ENCODE measurements at places on chromosomes 1 and 21.

DNA sequence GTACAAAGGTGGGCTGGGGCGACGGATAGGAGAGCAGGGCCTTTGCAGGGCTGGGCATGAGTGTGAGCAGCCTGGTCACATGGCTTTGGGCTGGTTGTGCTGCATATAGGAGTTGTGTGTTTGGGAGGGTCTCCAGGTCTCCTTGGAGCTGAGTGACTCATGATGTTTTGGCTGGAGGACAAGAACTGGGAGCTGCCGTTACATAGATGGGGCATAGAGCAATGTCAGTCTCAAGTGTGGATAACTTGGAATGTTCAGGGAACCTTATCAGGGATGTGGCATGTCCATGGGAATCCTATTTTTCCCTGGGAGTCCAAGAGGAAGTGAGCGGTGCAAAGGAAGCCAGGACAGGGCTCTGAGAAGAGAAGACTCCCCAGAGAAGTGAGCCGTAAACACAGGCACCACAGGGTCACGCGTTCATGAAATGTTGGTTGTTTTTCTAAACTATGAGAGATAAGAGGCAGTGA is 136.4 kb upstream of the KCNE2 start:
- no peak for DNase-seq

- DNase-seq, result no peak
These were observed 21.3 kb downstream of the DENND2C start for GRCh38 chr1:114648503-114648902.

- DNase-seq, result peak; percentile 78
These were observed 996 bp upstream of the TMEM51 start for GRCh38 chr1:15152318-15153183.

DNA sequence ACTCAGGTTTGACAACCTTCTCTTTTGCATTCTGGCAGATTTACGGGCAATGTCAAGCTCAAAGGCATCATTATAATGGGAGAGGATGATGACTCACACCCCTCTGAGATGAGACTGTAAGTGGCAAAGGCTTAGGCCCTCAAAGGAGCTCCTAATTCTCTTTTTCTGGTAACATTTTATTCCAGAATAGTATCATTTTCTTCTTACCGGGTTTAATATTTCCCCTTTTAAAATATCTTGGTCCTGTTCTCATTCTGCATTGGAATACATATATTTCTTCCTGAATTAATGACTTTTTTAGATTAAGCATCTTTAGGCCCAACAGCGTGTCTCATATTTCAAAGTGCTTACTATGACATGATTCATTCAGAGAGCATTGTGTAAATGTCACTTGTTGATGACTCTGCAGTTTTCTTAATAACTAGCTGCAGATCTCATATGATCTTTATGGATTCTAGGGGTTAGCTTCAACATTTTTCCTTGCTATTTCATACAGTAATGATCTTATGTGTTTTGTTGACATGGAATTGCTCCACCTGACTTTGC is 1.7 kb downstream of the PITHD1 start:
- peak; percentile 58 for DNase-seq

DNA sequence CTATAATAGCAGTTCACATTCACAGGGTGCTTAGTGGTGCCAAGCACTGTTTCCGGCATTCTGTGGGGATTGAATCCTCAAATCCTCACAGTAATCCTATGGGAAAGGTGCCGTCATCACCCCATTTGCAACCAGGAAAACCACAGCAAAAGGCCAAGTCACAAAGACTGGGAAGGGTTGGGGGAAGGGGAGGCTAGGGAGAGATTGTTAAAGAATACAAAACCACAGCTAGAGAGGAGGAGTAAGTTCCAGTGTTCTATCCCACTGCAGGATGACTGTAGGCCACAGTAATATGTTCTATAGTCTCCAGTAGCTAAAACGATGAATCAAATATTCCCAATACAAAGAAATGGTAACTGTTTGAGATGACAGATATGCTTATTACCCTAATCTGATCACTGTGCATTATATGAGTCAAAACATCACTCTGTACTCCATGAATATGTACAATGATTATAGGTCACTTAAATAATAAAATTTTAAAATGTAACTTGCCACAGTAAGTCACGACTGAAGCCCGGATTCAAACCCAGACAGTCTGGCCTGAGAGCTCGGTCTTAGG is 256.8 kb downstream of the TOMM20 start:
- no peak for DNase-seq

DNA sequence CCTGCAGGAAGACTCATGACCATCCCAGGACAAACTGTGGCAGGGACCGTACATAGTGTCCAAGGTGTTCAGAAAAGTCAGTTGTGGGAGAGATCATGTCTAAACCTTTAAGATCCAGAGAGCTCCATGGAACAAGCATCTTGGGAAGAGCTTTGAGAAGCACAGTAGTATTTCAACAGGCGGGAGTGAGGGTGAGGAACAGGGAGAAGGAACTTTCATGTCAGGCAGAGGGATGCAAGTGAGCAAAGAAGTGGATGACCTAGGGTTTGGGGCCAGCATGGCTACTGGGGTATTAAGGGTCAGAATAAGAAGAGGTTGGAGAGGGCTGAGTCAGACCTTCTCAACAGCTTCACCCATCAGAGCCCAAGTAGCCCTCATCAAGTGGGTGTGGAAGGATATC is 147.9 kb upstream of the ETV3 start:
- DNase-seq, result no peak

GRCh38 chr1:43352881-43353280 is 5.9 kb upstream of the CDC20 start:
- DNase-seq, result no peak

- DNase-seq, result no peak
These were observed 17.9 kb upstream of the ZNF436 start for GRCh38 chr1:23387494-23387893.

DNA sequence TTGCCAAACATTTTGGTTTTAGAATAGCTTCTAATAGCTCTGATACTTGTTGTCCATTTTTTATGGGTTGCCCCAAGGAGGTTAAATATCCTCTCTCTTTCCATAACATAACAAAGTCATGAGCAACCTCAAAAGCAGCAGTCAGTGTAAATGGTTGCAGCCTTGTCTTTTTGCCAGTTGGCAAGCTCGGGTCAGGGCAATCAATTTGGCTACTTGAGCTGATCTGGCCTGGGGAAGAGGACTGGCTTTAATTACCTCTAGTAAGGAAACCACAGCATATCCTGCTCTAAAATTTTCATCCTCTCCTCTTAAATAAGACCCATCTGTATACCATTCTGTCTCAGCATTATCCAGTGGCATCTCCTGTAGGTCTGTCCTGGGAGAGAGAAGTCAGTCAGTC is 21.2 kb upstream of the FMO4 start:
- DNase-seq, result no peak

DNA sequence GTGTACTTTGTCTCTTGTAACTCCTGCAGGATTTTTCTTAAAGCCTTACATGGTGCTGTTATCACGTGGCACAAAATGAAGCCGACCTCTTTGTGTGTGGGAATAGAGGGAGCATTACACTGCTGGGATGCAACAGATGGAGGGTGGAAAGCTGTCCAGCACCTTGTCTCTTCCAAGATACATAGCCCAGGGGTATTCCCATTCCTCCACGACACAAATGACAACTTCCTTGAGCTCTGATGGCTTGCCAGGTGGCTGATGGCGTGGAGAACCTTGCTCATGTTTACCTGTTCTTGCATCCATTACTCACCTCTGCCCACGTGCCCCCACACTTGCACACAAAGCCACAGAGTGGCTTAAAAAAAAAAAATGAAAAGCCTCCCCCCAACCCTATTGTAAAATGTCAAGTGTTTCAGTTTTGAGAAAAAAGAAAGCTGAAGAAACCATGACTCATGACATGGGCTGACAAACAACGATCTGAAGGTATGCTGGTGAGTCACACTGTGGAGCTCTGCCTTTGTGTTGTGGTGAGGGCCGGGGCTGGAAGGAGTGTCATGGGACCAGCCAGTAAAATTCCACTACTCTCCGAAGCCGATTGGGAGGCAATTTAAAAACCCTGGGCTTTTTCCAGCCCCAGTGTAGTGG is 32.0 kb upstream of the ATP5PO start:
- DNase-seq, result peak; percentile 77

- no peak for DNase-seq
These were observed 11.0 kb downstream of the KRTAP10-1 start for GRCh38 chr21:44529011-44529421.

GRCh38 chr1:17689011-17689410 is 66.1 kb upstream of the ACTL8 start:
- DNase-seq, result no peak
